Activated effector memory CD4-positive, alpha-beta T cell treated with Interleukin-2 at 50 U/mL for 16 hours (primary cell): ENCODE measurements at places on chromosomes 13 and 19.
A peak's percentile ranks its signal among the peaks of the same experiment; 100 is the strongest.

GRCh38 chr19:56764196-56764695 is 76.3 kb downstream of the PEG3 start:
- no peak for DNase-seq

DNA sequence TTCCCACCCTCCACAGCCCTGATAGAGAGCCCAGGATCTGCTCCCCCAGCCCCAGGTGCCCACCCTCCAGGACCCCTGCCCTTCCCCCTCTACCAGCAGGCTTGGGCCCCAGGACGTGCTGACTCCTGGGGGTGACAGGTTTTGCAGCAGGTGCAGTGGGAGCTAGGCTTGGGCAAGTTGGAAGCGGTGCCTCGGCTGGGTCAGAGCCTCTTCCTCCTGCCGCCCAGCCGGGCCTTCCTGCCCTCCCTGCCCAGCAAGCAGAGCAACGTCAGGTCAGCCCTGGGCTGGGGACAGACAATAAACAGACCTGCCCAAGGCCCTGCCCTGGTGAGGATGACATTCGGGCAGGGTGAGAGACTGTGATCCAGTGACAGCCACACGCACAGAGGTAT is 9.2 kb upstream of the NCCRP1 start:
- no peak for DNase-seq

GRCh38 chr13:42992764-42993122 is 702 bp upstream of the EPSTI1 start:
- DNase-seq: no peak

DNA sequence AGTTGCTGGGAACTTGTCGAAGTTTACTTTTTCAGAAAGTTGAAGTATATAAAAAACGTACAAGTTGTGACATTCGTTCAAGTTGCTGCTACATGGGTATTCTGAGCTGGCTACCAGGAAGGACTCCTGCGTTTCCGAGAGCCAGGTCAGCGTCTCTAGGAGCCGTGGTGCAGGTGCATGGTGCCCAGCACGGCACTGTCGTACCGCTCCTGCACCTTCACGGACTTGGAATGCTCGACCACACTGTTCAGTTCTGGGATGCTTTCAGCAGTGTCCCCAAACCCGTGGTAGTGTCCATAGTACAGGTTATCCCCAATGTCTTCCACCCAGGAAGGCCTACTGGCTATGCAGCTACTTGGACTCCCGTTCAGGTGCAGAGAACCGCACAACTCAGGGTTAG is 35.4 kb downstream of the ANKRD10 start:
- no peak for DNase-seq

GRCh38 chr13:22031702-22032286 is 360.9 kb downstream of the FGF9 start:
- DNase-seq: no peak

DNA sequence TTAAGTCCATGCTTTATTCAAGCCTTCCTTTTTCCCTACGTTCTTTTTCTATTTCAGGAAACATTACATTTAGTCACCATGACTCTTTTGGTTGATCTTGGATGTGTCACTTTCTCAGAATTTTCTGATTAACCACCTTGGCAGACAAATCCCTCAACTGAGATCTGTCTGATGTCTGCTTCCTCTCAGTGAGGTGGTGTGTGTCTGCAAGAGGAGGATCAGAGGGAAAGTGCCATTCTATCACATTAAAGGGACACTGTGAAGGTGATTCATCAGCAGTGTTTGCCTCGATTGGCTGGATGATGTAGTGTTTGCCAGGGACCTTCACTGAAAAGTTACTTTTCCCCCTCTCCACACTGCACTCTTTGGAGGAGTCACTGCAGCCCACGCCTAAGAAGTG is 3.0 kb upstream of the CCNP start:
- no peak for DNase-seq

- DNase-seq: no peak
Observed at GRCh38 chr13:78084401-78084800, 165.8 kb upstream of the EDNRB start.

- no peak for DNase-seq
Observed at GRCh38 chr13:112246731-112247470, 129.3 kb upstream of the SPACA7 start.

GRCh38 chr19:10863107-10863717 is 8.1 kb upstream of the CARM1 start:
- DNase-seq: no peak

- DNase-seq: no peak
Observed at GRCh38 chr13:52452470-52452869, 2.0 kb upstream of the VPS36 start.

DNA sequence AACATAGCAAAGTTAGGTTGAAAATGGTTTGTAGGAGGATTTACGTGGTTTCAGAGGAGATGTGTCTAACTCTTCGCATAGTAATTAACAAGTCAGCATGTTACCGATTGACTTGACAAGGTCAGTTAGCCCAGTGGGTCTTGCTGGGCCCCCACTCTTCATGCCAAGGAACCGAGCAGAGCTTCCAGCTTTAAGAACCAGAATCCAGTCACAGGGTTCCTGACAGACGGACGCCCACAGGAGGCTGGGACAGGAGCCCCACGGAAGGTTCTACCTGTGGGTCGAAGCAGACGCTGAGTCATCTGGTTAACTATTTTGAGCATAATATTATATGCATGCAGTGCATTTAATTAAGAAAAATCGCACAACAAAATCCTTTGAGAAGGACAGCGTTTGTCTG is 3.5 kb downstream of the TMEM255B start:
- DNase-seq: no peak

DNA sequence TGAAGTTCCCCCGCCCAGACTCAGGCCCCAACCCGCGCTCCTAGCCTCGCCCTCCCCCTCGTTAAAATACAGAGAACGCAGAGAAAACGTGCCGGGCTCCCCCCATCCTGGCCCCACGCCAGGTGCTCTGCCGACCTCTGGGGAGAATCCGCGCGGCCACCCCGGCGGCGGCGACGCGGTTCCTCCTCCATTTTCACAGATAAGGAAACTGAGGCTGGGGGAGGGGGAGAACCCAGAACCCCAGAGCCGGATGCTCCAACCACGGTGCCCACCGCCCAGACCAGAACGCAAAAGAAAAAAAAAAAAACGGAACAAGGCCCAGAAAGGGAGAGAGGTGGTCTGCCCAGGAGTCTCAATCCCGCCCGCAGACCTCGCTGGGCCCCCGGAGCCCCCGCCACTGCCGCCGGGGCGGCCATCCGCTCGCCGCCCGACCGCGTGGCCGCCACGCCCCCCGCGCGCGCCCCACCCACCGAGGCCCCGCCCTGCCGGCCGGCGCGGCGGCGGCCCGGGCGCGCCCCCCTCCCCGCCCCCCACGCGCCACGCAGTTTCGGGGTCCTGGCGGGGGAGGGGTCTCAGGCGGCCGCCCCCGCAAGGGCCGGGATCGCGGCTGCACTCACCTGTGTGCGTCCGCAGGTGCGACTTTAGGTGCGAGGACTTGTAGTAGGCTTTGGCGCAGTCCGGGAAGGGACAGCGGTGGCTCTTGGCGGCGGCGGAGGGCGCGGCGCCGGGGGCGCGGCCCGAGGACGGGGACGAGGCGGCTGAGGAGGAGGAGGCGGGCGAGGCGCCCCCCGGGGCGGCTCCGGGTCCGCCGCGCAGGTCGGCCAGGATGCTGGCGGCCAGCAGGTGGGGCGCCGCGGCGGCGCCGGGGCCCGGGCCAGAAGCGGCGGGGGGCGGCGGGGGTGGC is 703 bp downstream of the KLF16 start:
- peak; percentile 40 for DNase-seq

- no peak for DNase-seq
Observed at GRCh38 chr13:77415253-77416071, 88.6 kb upstream of the MYCBP2 start.

- DNase-seq: no peak
Observed at GRCh38 chr13:113741191-113741668, 17.8 kb upstream of the TMEM255B start.

GRCh38 chr13:27273658-27274425 is 3.2 kb downstream of the RASL11A start:
- DNase-seq: no peak

GRCh38 chr19:8161135-8161646 is 11.8 kb upstream of the FBN3 start:
- DNase-seq: no peak

- DNase-seq: no peak
Observed at GRCh38 chr13:75153834-75154233, 328.1 kb downstream of the TBC1D4 start.

DNA sequence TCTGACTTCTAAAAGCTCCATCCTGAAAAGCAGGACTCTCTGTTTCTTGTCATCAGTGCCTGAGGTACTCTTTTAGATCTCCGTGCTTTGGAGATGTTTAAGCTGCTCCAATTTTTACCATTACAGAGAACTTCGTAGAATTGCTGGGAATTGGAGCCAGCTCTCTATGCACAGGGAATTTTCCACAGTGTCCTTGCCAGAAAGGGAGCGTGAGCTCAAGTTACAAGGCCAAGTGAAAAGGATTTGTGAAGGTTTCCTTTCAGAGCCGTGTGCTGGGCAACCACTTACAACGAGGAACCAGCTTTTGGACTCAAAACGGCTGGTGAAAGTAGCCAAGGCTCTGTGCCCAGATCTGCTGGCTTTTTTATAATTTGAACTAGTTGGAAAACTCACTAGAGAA is 82.6 kb downstream of the NUFIP1 start:
- DNase-seq: no peak

DNA sequence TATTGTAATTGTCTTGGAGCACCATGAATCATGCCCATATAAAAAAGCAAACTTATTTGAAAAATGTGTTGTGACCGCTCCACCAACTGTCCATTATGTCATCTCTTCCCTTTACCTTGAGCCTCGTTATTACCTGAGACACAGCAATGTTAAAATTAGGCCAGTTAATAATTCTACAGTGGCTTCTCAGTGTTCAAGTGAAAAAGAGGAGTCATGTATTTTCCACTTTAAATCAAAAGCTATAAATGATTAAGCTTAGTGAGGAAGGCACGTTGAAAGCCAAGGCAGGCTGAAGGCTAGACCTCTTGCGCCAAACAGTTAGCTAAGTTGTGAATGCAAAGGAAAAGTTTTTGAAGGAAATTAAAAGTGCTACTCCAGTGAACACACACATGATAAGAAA is 210.5 kb downstream of the GPC6 start:
- DNase-seq: no peak

GRCh38 chr13:83298617-83299016 is 583.7 kb downstream of the SLITRK1 start:
- no peak for DNase-seq

- no peak for DNase-seq
Observed at GRCh38 chr13:27599845-27600553, 20.3 kb downstream of the LNX2 start.

DNA sequence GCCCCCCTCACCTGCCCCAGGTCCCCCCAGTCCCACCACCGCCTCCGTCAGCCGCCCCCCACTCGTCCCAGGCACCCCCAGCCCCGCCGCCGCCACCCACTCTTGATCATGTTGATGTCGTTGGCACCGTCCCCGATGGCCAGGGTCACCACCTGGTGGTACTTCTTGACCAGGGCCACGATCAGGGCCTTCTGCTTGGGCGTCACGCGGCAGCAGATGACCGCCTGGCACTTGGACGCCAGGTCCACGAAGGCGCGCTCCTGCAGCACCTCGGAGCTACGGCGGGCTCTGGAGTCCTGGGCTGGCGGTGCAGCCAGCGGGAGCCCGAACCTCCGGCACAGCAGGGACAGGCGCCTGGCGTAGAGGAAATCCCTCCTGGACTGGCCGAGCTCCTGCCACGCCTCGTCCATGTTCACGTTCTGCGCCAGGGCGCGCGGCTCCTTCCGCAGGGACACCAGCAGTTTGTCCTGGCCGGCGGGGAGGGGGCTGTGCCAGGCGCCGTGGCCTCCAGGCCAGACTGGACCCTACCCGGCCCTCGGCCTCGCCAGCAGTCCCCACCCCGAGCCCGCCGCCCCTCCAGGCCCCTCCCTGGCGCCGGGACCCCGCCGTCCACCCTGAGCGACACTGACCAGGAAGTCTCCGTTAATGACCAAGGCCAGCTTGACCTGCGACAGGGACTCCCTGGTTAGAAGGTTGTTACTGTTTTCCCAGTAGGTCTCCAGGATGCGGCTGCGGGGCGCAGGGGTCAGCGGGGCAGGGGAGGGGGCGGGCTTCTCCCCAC is 22.6 kb downstream of the ATP8B3 start:
- no peak for DNase-seq

GRCh38 chr13:51542346-51543242 is 41.7 kb upstream of the WDFY2 start:
- no peak for DNase-seq

GRCh38 chr13:80612804-80613203 is 271.9 kb upstream of the SPRY2 start:
- no peak for DNase-seq

DNA sequence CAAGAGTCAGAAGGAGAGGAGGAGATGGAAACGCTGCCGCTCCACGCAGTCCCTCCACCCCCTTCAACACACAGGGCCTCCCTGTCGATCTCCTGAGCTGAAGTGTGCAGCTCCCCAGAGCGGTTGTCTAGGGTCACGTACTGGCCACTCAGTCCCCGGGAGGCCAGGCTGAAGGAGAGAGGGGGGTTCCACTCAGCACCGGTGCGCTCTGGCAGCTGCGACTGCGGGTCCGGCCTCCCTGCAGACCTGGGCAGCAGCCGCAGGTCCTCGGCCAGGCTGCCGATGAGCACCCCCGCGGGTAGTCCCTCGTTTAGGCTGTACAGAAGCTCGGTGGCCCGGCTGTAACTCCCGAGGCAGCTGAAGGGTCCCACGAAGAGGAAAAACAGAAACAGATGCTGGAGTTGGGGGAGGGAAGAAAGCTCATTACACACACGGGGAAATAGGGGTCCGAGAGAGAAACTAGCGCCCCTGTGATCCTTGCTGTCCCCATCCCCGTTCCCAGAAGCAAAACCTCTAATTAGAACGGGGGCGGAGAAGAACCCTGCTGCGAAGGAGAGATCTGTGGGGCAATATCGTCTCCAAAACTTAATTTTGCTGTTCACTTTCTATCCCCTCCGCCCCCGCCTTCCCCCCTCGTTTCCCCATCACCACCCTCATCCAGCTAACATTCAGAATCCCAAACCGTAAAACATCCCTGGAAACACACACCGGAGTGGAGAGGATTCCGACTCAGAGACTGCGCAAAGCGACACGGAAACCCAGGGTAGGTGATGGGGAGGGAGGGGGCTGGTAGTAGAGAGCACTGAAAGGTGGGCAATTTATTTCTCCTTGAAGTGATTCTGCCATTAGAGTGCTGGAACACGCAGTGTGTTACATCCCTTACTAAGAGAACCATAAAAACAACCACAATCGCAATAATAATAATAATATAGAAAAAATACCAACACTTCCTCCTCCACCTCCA is 1.8 kb downstream of the PCDH20 start:
- DNase-seq: no peak

DNA sequence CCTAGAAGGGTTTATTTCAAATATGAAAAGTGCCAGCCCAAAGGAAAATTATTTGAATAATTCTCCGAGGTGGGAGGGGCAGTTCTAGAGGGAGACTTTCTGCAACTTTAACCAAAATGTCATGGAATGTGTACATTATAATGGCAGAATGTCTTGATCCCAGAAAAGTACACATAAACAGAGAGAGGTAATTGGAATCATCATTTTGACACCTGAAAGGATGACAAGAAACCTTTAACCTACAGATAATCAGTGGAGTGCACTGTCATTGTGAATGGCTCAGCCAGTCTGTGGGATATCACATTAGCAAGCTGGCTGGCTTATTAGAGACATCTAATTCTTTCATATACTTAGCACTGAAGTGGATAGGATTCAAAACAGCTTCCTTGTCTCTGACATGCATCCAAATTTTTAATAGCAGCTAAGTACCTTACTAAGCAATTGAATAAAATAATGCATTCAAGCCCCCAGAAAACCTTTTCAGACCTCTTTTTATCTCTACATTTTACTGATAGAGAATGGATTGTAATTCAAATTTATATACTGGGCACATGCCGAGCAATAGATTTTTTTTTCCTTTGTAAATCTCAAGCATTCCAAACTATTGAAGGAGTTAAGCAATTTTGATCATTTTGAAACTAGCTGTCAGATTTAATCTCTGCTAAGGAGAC is 468.6 kb downstream of the COG6 start:
- DNase-seq: no peak

GRCh38 chr19:55297267-55297666 is 13.5 kb downstream of the BRSK1 start:
- no peak for DNase-seq
